A549 treated with AZD2906 at 1 μM for 4 hours (cell line): ENCODE measurements at places on chromosomes 16 and 17. TPM values are rescaled to one million over a fixed set of nuclear protein-coding genes. Genes with fewer than 3 reads are reported as not detected.

The DOC2B gene
- 2.0 to 2.9 TPM (median 2.2 TPM) in 5 replicates for total RNA-seq

The TP53TG3F gene
- 0.08 to 0.16 TPM (median 0.12 TPM) in 4 of 5 replicates, not detected in the other for total RNA-seq

The CDR2L gene
- total RNA-seq = 72.0 to 93.7 TPM (median 89.5 TPM) in 5 replicates

The DCAF7 gene
- 48.1 to 62.3 TPM (median 57.4 TPM) in 5 replicates for total RNA-seq

The ABCA8 gene
- 0.24 to 0.52 TPM (median 0.31 TPM) in 5 replicates for total RNA-seq

The VTN gene
- 16.3 to 24.7 TPM (median 20.7 TPM) in 5 replicates for total RNA-seq

The ACSM2A gene
- total RNA-seq = not detected in 5 replicates

The CX3CL1 gene
- 0.06 to 0.11 TPM (median 0.08 TPM) in 5 replicates for total RNA-seq

The OTOP3 gene
- total RNA-seq = not detected in 5 replicates

The TEX14 gene
- total RNA-seq = 0.22 to 0.33 TPM (median 0.32 TPM) in 5 replicates

The CIAO3 gene
- total RNA-seq = 22.4 to 33.1 TPM (median 30.0 TPM) in 5 replicates

The MPP2 gene
- 1.1 to 1.8 TPM (median 1.4 TPM) in 5 replicates for total RNA-seq

The NLRC5 gene
- 2.6 to 3.9 TPM (median 3.4 TPM) in 5 replicates for total RNA-seq

The PPM1E gene
- total RNA-seq = 0.02 to 0.06 TPM (median 0.05 TPM) in 5 replicates

The NRN1L gene
- 0.15 to 0.24 TPM (median 0.20 TPM) in 4 of 5 replicates, not detected in the other for total RNA-seq
